Activated CD8-positive, alpha-beta memory T cell treated with anti-CD3 and anti-CD28 coated beads for 24 hours (primary cell): ENCODE measurements at places on chromosomes 6 and 20.

DNA sequence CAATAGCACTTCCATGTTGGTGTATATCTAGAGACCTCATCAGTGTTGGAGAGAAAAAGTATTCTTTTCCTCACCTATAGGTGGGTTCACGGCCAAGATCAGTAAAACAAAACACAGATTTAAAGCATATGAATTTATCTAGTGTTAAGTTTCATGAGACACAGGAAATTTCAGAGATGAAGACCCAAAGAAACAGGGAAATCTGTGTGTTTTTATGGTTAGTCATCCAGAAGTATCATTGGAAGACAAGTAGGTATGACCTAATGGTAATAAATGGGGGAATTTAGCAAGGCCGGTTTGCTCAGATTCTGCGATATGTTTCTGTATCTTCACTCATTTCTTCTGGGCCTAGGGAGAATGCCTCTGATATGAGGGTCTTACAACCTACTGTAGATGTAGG, 419.6 kb upstream of the MARCKS start:
- no peak for DNase-seq

- DNase-seq = no peak
Observed at GRCh38 chr6:118283766-118284165, 264.3 kb upstream of the PLN start.

DNA sequence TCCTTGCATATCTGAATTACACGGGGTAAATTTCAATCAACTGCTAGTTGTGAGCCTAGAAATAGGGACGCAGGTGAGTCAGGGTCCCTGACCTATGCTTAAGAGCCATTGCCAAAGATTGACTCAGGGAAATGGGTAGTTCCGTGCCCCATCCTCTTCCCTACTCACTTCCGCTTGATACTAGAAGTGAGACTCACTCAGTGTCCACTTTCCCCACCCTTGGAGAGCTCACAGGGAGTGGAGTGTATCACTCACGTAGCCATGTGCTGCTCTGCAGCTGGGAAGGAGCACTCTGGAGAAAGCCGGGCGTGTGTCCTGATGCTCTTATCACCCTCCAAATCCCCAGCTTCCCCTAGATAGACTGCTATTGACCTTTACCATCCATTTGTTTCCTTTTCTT, 543 bp upstream of the MUC22 start:
- no peak for DNase-seq

DNA sequence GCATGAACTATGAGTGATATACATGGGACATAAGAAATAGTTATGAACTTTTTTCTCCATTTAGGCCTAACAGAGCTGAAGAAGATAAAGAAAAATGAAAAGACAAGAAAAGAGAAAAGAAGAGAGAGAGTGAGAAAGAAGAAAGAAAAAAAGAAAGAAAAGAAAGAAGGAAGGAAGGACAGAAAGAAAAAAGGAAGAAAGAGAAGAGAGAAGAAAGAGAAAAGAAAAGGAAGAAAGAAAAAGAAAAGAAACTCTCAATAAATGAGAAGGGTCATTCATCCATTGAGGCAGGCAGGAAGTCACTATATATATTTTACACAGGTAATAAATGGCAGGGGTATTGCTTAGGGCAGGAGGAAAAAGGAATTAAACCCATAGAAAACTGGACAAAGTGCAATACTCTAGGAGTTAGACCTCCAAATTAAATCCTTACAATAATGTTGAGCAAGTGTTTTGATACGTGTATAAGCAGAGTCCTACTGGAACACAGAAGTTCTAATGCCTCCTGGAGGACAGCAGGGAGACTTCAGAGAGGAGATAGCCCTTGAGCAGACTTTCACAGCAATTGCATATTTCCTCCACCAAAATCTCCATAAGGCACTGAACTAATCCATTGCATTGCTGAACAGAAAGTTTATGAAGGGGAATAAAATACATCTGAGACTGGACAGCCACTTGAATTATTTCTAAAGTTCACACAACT, 86.4 kb upstream of the TENT5A start:
- DNase-seq = no peak

- no peak for DNase-seq
Observed at GRCh38 chr6:96330884-96331283, 190.7 kb upstream of the UFL1 start.
